ENCODE measurements at places on chromosomes 7 and 10. TPM values are rescaled to one million over a fixed set of nuclear protein-coding genes. Genes with fewer than 3 reads are reported as not detected.

Gene C7orf33
- not detected for total RNA-seq

Gene ATRNL1
- total RNA-seq: not detected

Gene ZNF239
- 6.0 TPM for total RNA-seq

Gene ANKRD30A
- total RNA-seq: not detected

Gene CRPPA
- 1.6 TPM for total RNA-seq

Gene OPALIN
- not detected for total RNA-seq

Gene EPDR1
- total RNA-seq: 0.71 TPM

Gene MPP7
- 26.6 TPM for total RNA-seq

Gene ZFAND2A
- 41.5 TPM for total RNA-seq

Gene FAM237B
- not detected for total RNA-seq

Gene ZSCAN21
- total RNA-seq: 10.5 TPM

Gene GNG11
- total RNA-seq: 0.16 TPM

Gene MINDY4
- 0.94 TPM for total RNA-seq

Gene MEST
- total RNA-seq: 15.9 TPM

Gene TMEM184A
- not detected for total RNA-seq

Gene PPP1R17
- total RNA-seq: not detected

Gene KDM7A
- total RNA-seq: 60.7 TPM

Gene NOLC1
- 71.2 TPM for total RNA-seq

Gene MYL10
- not detected for total RNA-seq

Gene ARHGEF35
- 4.2 TPM for total RNA-seq

Gene STAG3
- total RNA-seq: 12.0 TPM

Gene CLDN3
- not detected for total RNA-seq

Gene ZEB1
- total RNA-seq: 65.3 TPM

Gene TDRD1
- total RNA-seq: 0.18 TPM

Gene SEMA3A
- total RNA-seq: 0.10 TPM

Gene EBF3
- total RNA-seq: not detected

Gene EPHA1
- total RNA-seq: 44.8 TPM

Gene FAM25G
- total RNA-seq: not detected

Gene ITGB8
- not detected for total RNA-seq

Gene AGR2
- total RNA-seq: not detected

Gene ASB15
- total RNA-seq: not detected

Gene PTPRE
- total RNA-seq: 24.1 TPM

Gene PIK3AP1
- 4.7 TPM for total RNA-seq

Gene PDSS1
- 5.4 TPM for total RNA-seq

Gene A1CF
- not detected for total RNA-seq

Gene TMEM209
- 36.9 TPM for total RNA-seq

Gene GDF2
- not detected for total RNA-seq

Gene ACTL6B
- total RNA-seq: not detected

Gene MAD1L1
- total RNA-seq: 84.5 TPM

Gene TMEM139
- total RNA-seq: 1.2 TPM

Gene UPF2
- total RNA-seq: 37.4 TPM

Gene SPDYE6
- total RNA-seq: not detected

Gene ERVW-1
- 0.16 TPM for total RNA-seq

Gene ZNF25
- total RNA-seq: 11.0 TPM

Gene BLOC1S2
- total RNA-seq: 37.8 TPM

Gene NDUFA5
- total RNA-seq: 72.6 TPM

Gene CD36
- 4.0 TPM for total RNA-seq

Gene BHLHA15
- not detected for total RNA-seq

Gene PRLHR
- not detected for total RNA-seq

Gene METTL2B
- 29.2 TPM for total RNA-seq

Gene CALML3
- not detected for total RNA-seq

Gene TLX1
- not detected for total RNA-seq
